ENCODE measurements at places on chromosomes 1 and 21.

GRCh38 chr1:71583756-71584155 is 502.9 kb upstream of the ZRANB2 start:
- H3K4me3 ChIP-seq = no peak overlapping the region
- H3K4me1 ChIP-seq = no peaks in the 10 kb centered on the region
- no peak for DNase-seq
- H3K36me3 ChIP-seq = no peaks in the 10 kb centered on the region
- H3K27ac ChIP-seq = no peak overlapping the region
- H3K27me3 ChIP-seq = no peaks in the 10 kb centered on the region

- no peaks in the 10 kb centered on the region for H3K4me1 ChIP-seq
- H3K27me3 ChIP-seq = no peaks in the 10 kb centered on the region
- H3K27ac ChIP-seq = no peak overlapping the region
- no peaks in the 10 kb centered on the region for H3K36me3 ChIP-seq
These were observed 35.5 kb upstream of the ATP6V1G3 start for GRCh38 chr1:198575798-198576641.

DNA sequence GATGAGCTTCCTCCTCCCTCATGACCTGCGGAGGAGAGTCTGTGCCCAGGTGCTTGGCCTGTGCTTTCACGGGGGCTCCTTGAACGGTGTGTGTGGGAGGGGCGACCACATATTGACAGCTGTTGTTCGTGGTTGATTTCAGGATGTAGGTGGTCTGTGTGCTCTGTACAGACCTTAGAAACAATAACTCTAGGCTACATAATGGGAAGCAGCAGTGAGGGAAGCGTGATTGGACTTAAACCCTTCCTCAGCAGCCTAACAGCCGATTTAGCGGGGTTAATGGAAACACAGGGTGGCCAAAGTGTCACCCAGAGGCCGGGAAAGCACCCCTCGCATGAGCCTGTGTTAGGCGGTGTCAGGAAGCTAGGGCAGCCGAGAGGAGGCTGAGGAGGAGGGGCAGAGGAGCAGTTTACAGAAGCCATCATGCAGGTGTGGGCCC is 56.0 kb downstream of the TBCE start:
- H3K4me3 ChIP-seq = no peak overlapping the region
- H3K27ac ChIP-seq = no peak overlapping the region
- no peak for DNase-seq
- H3K36me3 ChIP-seq = no peaks in the 10 kb centered on the region
- H3K4me1 ChIP-seq = peaks cover 10% of the 10 kb centered on the region

GRCh38 chr1:56032096-56032676 is 547.2 kb downstream of the PLPP3 start:
- H3K4me1 ChIP-seq = no peaks in the 10 kb centered on the region
- DNase-seq = no peak
- no peaks in the 10 kb centered on the region for H3K27me3 ChIP-seq
- H3K4me3 ChIP-seq = no peak overlapping the region
- H3K36me3 ChIP-seq = no peaks in the 10 kb centered on the region

DNA sequence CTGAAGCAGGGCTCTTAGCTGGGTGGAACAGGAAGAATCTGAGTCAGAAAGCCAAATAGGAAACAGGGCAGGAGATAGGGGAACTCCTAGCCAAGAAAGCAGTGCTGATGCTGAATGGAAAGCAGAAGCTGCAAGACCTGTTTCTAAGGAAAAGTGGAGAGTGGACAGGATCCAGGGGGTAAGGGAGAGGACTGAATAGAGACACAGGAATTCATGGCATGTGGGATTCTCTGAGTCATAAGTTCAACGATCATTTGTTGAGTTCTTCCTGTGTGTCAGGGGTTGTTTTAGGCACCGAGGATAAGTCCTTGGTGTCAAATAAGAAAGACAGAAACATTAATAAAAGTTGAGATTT is 153.8 kb upstream of the FGGY start:
- no peak overlapping the region for H3K4me3 ChIP-seq
- DNase-seq = no peak
- no peaks in the 10 kb centered on the region for H3K4me1 ChIP-seq

DNA sequence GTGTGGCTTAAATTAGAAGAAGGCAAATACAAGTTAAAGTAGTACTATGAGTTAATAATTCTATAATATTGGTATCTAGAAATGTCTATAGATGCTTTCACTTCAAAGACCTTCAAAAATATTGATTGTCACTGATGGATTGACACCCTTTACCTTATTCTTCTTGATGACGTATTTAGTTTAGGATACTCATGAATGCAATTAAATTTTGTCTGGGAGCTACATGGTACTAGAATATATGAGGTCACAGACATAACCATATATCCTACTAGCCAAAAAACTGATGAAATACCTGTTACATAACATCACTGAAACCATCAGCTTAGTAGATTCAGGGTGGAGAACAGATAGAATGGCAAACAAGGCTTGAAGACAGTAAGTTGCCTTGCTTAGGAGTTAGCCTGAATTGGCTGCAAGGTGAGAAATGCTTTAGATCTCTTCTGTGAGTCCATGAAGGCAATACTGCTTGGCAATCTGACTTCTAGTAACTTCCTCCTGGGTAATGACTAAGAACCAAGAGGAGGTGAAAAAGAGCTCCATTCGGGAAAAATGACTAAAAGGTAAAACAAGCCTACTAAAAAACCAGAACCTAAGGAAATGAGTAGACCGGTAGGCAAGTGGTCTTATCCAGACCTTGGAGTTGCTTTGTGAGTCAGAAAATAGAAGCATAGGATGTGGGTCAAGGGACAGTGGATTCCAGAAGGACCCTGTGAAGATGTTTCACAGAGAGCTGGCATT is 16.9 kb upstream of the ARHGAP29 start:
- no peak overlapping the region for H3K27ac ChIP-seq
- H3K36me3 ChIP-seq = no peaks in the 10 kb centered on the region
- H3K4me1 ChIP-seq = no peaks in the 10 kb centered on the region
- no peaks in the 10 kb centered on the region for H3K27me3 ChIP-seq
- H3K4me3 ChIP-seq = no peak overlapping the region

DNA sequence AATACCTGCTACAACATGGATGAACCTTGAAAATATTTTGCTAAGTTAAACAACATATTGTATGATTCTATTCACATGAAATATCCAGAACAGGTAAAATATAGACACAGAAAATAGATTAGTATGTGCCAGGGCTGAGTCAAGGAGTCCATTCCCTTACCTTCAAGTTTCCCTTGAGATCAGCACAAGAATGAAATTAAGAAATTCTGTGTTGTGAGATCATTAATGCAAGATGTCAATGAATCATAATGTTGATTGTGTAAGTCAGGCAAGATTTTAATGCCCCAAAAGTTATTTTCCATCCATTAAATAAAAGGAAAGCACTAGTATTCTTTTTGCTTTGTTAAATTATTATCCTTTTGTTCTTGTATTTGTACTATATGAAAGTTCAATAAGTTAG is 139.4 kb downstream of the MRPL39 start:
- H3K4me1 ChIP-seq = no peaks in the 10 kb centered on the region
- H3K27me3 ChIP-seq = no peaks in the 10 kb centered on the region
- no peak overlapping the region for H3K27ac ChIP-seq
- H3K4me3 ChIP-seq = no peak overlapping the region
- H3K36me3 ChIP-seq = no peaks in the 10 kb centered on the region

GRCh38 chr21:23921670-23922418 is 1685.4 kb downstream of the MRPL39 start:
- H3K36me3 ChIP-seq = no peaks in the 10 kb centered on the region
- no peaks in the 10 kb centered on the region for H3K27me3 ChIP-seq
- H3K4me3 ChIP-seq = no peak overlapping the region

DNA sequence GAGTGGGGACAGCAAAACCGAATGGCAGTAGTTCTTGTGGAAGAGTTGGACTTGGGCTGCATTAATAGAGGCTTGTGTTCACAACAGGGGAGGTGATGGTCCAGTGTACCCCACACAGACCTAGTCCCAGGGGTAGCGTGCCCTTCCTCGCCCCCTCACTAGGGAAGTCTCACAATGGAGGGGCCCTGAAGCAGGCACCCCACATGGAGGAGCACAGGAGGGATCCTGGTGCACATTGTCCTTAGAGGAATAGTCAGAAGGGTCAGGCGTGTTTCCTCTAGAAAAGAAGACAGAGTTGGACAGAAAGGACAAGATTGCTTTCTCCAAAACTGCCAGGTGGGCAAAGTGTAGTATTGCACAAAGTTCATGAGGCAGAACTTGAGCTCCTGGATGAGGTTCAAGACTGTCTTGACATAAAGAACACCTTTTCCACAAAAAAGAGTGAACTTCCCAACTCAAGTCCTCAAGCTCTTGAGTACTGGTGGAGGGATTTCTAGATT is 23.3 kb downstream of the ETNK2 start:
- no peak overlapping the region for H3K4me3 ChIP-seq
- H3K27me3 ChIP-seq = no peaks in the 10 kb centered on the region
- DNase-seq = no peak
- no peaks in the 10 kb centered on the region for H3K36me3 ChIP-seq

DNA sequence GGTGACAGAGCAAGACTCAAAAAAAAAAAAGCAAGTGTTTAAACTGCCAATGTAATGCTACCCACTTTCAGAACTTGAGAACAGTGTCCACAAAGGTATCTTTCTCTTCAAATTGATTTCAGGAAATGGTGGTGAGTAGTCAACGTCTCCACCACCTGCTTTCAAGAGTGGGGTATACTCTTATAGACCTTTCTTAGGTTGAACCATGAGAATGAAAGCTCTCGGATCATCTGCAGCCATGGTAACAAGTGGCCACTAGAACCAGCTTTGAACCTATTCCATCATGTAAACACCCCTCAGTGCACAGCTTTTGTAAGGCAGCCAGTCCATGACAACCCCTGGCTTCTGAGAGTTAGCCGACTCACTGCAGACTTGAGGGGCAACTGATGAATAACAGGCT is 107.4 kb downstream of the NTPCR start:
- H3K4me3 ChIP-seq = no peak overlapping the region
- H3K36me3 ChIP-seq = no peaks in the 10 kb centered on the region
- no peak overlapping the region for H3K27ac ChIP-seq

- DNase-seq = no peak
- H3K4me1 ChIP-seq = peaks cover 66% of the 10 kb centered on the region
- H3K27me3 ChIP-seq = no peaks in the 10 kb centered on the region
- H3K27ac ChIP-seq = peak overlapping the region; percentile 69
- peak overlapping the region; percentile 67 for H3K4me3 ChIP-seq
- no peaks in the 10 kb centered on the region for H3K36me3 ChIP-seq
These were observed 1.8 kb downstream of the PTTG1IP start for GRCh38 chr21:44871576-44872269.

- peaks cover 23% of the 10 kb centered on the region for H3K36me3 ChIP-seq
- DNase-seq = no peak
- H3K4me3 ChIP-seq = peak overlapping the region; percentile 78
- H3K27ac ChIP-seq = peak overlapping the region; percentile 76
These were observed 642 bp upstream of the ST3GAL3 start for GRCh38 chr1:43706598-43707189.

DNA sequence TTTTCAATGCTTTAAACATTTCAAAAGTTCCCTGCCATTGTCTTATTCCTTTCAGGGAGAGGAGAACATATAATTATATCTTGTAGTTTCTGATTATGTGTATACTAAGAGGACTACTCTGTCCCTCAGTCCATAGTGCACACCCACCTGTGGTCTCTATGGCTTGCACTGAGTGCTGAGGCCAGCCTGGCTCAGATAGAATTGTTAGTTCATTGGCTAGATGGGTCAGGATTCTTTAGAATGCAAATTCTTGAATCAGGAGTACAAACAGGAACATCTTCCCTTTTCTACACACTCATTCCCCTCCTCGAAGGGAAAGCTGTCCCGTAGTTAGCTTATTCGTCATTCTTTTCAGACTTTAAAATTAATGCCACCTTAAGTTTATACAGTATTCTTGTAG is 8.2 kb downstream of the BACH1 start:
- no peaks in the 10 kb centered on the region for H3K27me3 ChIP-seq
- no peak overlapping the region for H3K27ac ChIP-seq
- no peak overlapping the region for H3K4me3 ChIP-seq
- DNase-seq = no peak
- no peaks in the 10 kb centered on the region for H3K36me3 ChIP-seq

DNA sequence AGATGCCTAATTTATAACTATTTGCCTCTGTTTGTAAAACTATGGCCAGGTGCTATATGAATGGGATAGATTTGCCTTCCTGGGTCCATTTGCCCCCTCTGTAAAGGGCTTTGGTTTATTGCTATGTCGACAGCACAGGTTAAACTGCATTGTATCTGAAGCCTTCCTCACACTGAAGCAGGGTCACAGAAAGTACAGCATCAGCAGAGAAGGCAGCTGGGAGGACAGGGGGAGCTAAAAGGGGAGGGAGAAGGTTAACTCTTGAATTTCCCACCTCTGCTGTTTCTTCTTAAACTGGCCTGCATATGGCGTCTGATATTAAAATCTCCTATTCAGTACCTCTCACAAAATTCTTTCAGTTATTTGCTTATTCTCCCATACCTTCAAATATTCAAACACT is 297.4 kb downstream of the TM2D1 start:
- H3K4me3 ChIP-seq = no peak overlapping the region
- H3K4me1 ChIP-seq = no peaks in the 10 kb centered on the region
- H3K27ac ChIP-seq = no peak overlapping the region
- no peak for DNase-seq
- no peaks in the 10 kb centered on the region for H3K27me3 ChIP-seq

DNA sequence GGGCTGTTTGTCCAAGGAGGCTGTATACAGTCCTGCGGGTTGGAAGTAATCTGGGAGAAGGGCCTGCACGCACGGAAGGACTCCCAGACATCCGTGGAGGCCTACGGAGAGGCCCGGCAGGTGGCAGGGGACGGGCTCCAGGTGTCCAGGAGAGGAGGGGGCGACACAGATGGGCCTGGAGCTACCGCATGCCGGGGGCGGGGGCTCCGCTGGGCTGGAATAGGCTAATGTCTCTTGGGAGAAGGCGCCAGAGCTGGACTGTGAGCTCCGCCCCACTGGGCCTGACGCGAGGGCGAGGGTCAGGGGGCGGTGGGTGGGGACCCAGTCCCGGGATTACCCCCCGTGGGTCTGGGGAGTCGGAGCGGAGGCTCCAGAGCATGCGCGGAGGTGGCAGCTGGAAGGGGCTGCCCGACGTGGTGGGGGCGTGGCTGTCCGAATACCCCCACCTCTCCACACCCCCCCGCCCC is 659 bp downstream of the AGO1 start:
- H3K27me3 ChIP-seq = no peaks in the 10 kb centered on the region
- DNase-seq = peak; percentile 57
- H3K4me1 ChIP-seq = peaks cover 45% of the 10 kb centered on the region
- H3K36me3 ChIP-seq = no peaks in the 10 kb centered on the region

- no peaks in the 10 kb centered on the region for H3K4me1 ChIP-seq
- DNase-seq = no peak
- no peaks in the 10 kb centered on the region for H3K27me3 ChIP-seq
- no peak overlapping the region for H3K27ac ChIP-seq
These were observed 1252.1 kb upstream of the ADGRL4 start for GRCh38 chr1:80258659-80259058.

GRCh38 chr1:7455796-7456721 is 315.0 kb upstream of the VAMP3 start:
- H3K27ac ChIP-seq = no peak overlapping the region
- no peak for DNase-seq
- H3K4me3 ChIP-seq = no peak overlapping the region
- no peaks in the 10 kb centered on the region for H3K4me1 ChIP-seq

GRCh38 chr21:45769294-45769693 is 125.8 kb downstream of the PCBP3 start:
- H3K27ac ChIP-seq = no peak overlapping the region
- no peaks in the 10 kb centered on the region for H3K27me3 ChIP-seq
- no peak for DNase-seq
- H3K4me3 ChIP-seq = no peak overlapping the region

GRCh38 chr1:227780101-227781044 is 35.1 kb upstream of the PRSS38 start:
- H3K4me3 ChIP-seq = no peak overlapping the region
- H3K4me1 ChIP-seq = no peaks in the 10 kb centered on the region
- H3K27ac ChIP-seq = no peak overlapping the region
- DNase-seq = no peak

GRCh38 chr1:33178836-33179439 is 2.9 kb downstream of the TRIM62 start:
- H3K4me1 ChIP-seq = peaks cover 14% of the 10 kb centered on the region
- H3K27me3 ChIP-seq = peaks cover 4% of the 10 kb centered on the region
- H3K27ac ChIP-seq = no peak overlapping the region
